Lung (tissue), 17 donors: ENCODE measurements at places on chromosomes 3 and 15. TPM values are rescaled to one million over a fixed set of nuclear protein-coding genes. Genes with fewer than 3 reads are reported as not detected.
A peak's percentile ranks its signal among the peaks of the same experiment; 100 is the strongest.

Gene ALDH1L1
- polyA plus RNA-seq, result 3.3 TPM

GRCh38 chr3:60890226-60890625 is 361.0 kb downstream of the FHIT start:
- H3K27me3 ChIP-seq, result no peaks in the 10 kb centered on the region
- no peak for DNase-seq
- H3K4me1 ChIP-seq, result no peaks in the 10 kb centered on the region
- H3K36me3 ChIP-seq, result no peaks in the 10 kb centered on the region
- H3K27ac ChIP-seq, result no peak overlapping the region

Gene ATP8B4
- 2.4 TPM for polyA plus RNA-seq

DNA sequence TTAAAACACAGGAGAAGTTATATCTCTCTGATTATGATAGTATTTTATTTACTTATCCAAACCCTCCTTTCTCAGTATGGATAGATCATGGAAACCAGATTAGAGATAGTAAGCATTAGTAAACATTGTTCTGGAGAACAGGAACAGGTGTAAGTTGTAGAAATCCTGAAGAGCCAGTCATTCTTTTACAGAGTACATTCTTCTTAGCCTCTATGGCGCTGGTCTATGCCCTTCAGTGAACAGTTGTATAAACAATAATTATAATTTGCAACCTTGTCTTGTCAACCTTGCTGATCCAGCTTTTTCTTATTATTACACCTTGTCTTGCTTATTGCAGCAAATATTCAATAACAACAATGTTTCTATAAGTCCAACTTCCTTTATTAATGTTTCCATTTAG is 47.4 kb downstream of the SLC15A2 start:
- no peak overlapping the region for H3K27ac ChIP-seq
- no peaks in the 10 kb centered on the region for H3K36me3 ChIP-seq
- H3K4me1 ChIP-seq, result no peaks in the 10 kb centered on the region
- no peaks in the 10 kb centered on the region for H3K27me3 ChIP-seq
- H3K4me3 ChIP-seq, result no peak overlapping the region

- no peaks in the 10 kb centered on the region for H3K27me3 ChIP-seq
- H3K4me3 ChIP-seq, result no peak overlapping the region
- H3K36me3 ChIP-seq, result no peaks in the 10 kb centered on the region
Observed at GRCh38 chr3:190366133-190366532, 21.8 kb upstream of the CLDN16 start.

DNA sequence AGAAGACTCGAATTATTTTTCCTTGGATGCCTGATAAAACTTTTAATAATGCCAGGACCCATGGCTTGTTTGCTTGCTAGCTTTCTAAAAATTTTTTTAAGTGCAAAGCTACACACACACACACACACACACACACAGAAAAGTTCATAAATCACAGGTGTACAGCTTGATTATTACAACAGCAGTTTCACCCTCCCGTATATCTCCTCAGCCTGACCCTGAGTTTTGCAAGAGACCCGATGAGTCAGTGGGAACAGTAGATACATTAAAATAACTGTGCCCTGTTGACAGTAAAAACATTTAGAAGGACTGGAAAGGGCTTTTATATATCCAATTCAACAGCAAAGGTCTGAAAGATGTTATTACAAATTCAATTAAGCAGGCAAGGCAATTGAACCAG is 46.7 kb downstream of the EMC4 start:
- H3K36me3 ChIP-seq, result no peaks in the 10 kb centered on the region
- no peak overlapping the region for H3K27ac ChIP-seq
- H3K27me3 ChIP-seq, result no peaks in the 10 kb centered on the region
- H3K4me1 ChIP-seq, result no peaks in the 10 kb centered on the region
- no peak for DNase-seq

- DNase-seq, result no peak
- H3K4me1 ChIP-seq, result no peaks in the 10 kb centered on the region
- no peaks in the 10 kb centered on the region for H3K36me3 ChIP-seq
- H3K4me3 ChIP-seq, result no peak overlapping the region
Observed at GRCh38 chr3:29011441-29011840, 269.4 kb upstream of the RBMS3 start.

Gene NTRK3
- polyA plus RNA-seq, result 0.44 TPM

Gene TRANK1
- polyA plus RNA-seq, result 6.2 TPM

- no peak overlapping the region for H3K4me3 ChIP-seq
- no peak for DNase-seq
- H3K27me3 ChIP-seq, result no peaks in the 10 kb centered on the region
- H3K36me3 ChIP-seq, result no peaks in the 10 kb centered on the region
Observed at GRCh38 chr3:31692751-31693150, 160.0 kb downstream of the STT3B start.

- H3K36me3 ChIP-seq, result no peaks in the 10 kb centered on the region
- H3K27ac ChIP-seq, result no peak overlapping the region
- no peak for DNase-seq
- H3K4me1 ChIP-seq, result no peaks in the 10 kb centered on the region
- H3K27me3 ChIP-seq, result no peaks in the 10 kb centered on the region
- H3K4me3 ChIP-seq, result no peak overlapping the region
Observed at GRCh38 chr3:185469542-185469941, 29.3 kb downstream of the TMEM41A start.

Gene GOLGA6L4
- 10.0 TPM for polyA plus RNA-seq

Gene SERINC4
- 0.24 TPM for polyA plus RNA-seq

GRCh38 chr3:111979434-111980038 is 710 bp downstream of the ABHD10 start:
- no peak for DNase-seq
- peak overlapping the region; percentile 90 for H3K4me3 ChIP-seq
- H3K4me1 ChIP-seq, result peaks cover 5% of the 10 kb centered on the region
- no peaks in the 10 kb centered on the region for H3K27me3 ChIP-seq
- H3K27ac ChIP-seq, result peak overlapping the region; percentile 88

Gene CNTN3
- 0.74 TPM for polyA plus RNA-seq

DNA sequence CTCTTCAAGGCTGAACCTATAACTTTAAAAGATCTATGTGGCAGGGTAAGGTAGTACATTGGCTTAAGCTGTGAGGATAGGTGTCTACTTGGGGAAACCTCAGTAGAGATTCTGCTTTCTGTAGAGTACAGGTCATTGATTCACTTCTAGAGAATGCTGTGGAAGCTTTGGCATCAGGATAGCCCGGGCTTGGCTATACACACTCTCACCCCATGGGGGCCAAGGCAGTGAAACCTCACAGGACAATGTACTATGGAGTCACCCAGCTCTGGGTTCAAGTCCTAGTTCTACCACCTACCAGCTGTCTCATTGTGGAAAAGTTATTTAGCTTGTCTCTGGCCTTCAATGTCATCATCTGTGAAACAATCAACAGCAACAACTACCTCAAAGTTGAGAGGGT is 9.0 kb downstream of the MTFMT start:
- H3K4me3 ChIP-seq, result no peak overlapping the region
- no peak for DNase-seq
- no peaks in the 10 kb centered on the region for H3K4me1 ChIP-seq
- peaks cover 4% of the 10 kb centered on the region for H3K36me3 ChIP-seq
- H3K27me3 ChIP-seq, result no peaks in the 10 kb centered on the region

Gene FSIP1
- polyA plus RNA-seq, result 0.52 TPM

- H3K36me3 ChIP-seq, result peaks cover 8% of the 10 kb centered on the region
- no peaks in the 10 kb centered on the region for H3K4me1 ChIP-seq
- H3K27ac ChIP-seq, result no peak overlapping the region
- no peaks in the 10 kb centered on the region for H3K27me3 ChIP-seq
- H3K4me3 ChIP-seq, result no peak overlapping the region
Observed at GRCh38 chr15:74442063-74442462, 8.3 kb upstream of the SEMA7A start.

DNA sequence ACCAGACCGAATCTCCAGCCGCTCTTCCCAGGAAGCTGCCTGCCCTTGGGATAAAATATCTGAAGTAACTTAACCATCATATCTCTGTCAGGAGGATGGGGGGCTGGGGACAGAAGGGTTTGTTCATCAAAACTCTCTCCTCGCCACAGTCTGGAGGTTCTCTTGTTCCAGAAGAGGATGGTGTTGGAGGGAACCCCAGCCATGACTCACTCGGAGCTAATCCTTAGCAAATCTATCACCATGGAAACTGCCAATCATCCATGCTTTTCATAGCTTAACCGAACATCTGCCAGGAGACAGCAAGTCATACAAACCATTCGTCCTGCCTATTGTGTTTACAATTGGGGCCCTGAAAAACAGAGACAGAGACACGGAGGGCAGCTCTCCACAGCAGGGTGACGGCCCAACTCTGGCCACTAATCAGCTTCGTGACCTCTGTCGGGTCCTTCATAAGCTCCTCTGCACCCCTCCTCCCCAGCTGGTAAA is 73.8 kb upstream of the HEG1 start:
- H3K4me1 ChIP-seq, result no peaks in the 10 kb centered on the region
- no peak for DNase-seq
- H3K27me3 ChIP-seq, result no peaks in the 10 kb centered on the region

DNA sequence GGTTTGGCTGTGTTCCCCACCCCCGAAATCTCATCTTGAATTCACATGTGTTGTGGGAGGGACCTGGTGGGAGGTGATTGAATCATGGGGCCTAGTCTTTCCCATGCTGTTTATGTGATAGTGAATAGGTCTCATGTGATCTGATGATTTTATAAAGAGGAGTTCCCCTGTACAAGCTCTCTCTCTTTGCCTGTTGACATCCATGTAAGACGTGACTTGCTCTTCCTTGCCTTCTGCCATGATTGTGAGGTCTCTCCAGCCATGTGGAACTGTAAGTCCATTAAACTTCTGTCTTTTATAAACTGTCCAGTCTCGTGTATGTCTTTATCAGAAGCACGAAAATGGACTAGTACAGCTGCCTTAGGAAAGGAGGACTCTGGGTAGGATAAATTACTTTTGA is 976.7 kb downstream of the MCTP2 start:
- no peak for DNase-seq
- H3K4me3 ChIP-seq, result no peak overlapping the region

Gene CLDN16
- polyA plus RNA-seq, result 0.65 TPM

Gene BNC1
- 0.93 TPM for polyA plus RNA-seq

DNA sequence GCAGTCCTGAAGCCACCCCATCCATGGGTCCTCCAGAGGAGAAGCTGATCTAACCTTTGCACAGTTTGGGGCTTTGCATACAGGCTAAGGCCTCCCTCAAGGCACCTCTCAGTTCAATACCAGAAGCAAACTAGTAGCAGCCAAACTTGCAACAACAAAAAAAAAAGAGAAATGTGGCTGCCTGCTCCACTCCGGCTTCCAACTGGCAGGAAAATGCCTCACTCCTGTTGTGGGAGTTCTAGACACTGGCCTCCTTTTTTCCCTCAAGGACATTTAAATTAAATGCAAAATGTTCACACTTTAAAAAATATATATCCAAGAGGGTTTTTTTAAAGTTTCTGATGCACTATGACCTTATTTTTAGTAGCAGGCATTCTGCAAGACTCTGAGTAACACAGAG is 216.0 kb upstream of the TPM1 start:
- no peaks in the 10 kb centered on the region for H3K27me3 ChIP-seq
- no peak overlapping the region for H3K27ac ChIP-seq
- peaks cover 7% of the 10 kb centered on the region for H3K4me1 ChIP-seq
- no peak overlapping the region for H3K4me3 ChIP-seq
- H3K36me3 ChIP-seq, result no peaks in the 10 kb centered on the region

- no peaks in the 10 kb centered on the region for H3K27me3 ChIP-seq
- peaks cover 52% of the 10 kb centered on the region for H3K36me3 ChIP-seq
- peak; percentile 49 for DNase-seq
- H3K4me1 ChIP-seq, result no peaks in the 10 kb centered on the region
Observed at GRCh38 chr3:38005076-38006020, 14.8 kb downstream of the VILL start.

DNA sequence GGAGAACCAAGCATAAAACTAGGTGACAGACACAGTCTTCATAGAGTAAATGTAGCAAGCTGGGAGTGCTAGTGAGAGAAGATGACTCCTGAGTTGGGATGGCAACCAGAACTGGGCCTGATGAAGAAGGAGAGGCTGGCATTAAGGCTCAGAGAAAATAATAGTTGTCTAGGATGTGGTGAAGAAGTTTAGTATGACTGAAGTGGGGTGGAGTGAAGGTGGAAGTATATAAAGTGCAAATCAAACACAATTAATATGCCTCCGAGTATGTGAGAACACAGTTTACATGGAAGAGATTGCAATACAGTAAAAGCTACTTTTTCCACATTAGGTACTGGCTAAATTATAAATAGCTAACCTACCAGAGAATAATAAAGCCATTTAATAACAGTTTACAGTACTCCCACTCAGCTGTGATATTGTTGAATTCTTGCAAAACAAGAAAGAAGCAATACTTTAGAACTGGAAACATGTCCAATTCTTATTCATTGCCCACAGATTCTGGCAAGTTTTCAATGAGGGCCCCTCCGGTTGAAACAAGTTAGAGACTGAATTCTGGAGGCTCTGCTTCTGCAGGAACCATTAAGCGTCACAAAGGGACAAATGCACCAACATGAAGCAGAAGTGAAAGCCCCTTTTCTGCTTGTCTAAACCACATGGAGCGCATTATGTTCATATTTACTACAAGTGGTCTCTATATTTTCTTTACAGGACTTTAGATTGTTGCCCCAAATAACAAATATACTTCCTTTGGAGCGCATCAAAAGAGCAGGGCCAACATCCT is 243.7 kb downstream of the SLC9A9 start:
- no peaks in the 10 kb centered on the region for H3K27me3 ChIP-seq
- no peak overlapping the region for H3K27ac ChIP-seq
- peak; percentile 42 for DNase-seq
- no peak overlapping the region for H3K4me3 ChIP-seq

DNA sequence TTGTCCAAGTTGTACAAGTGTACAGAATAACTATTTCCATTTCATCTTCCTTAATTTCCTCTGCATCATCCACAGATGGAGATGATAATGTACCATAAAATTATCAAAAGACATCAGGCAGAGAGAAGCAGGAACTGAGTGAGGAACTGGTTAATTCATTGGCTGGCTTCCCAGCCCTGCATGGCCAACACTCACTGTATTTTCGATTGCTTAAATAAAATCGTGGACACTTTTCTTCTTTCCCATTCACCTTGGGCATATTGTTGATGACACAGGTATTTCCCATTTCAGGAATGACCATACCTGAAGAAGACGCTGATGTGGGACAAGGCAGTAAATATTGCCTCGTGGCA is 144.2 kb upstream of the ABHD17C start:
- peaks cover 20% of the 10 kb centered on the region for H3K36me3 ChIP-seq
- H3K27me3 ChIP-seq, result no peaks in the 10 kb centered on the region
- DNase-seq, result peak; percentile 61
- H3K4me1 ChIP-seq, result no peaks in the 10 kb centered on the region

- no peak overlapping the region for H3K27ac ChIP-seq
- H3K36me3 ChIP-seq, result peaks cover 4% of the 10 kb centered on the region
- DNase-seq, result no peak
- no peaks in the 10 kb centered on the region for H3K4me1 ChIP-seq
Observed at GRCh38 chr15:65910341-65910740, 41.0 kb downstream of the RAB11A start.
